ENCODE measurements at places on chromosomes 13 and 19.

DNA sequence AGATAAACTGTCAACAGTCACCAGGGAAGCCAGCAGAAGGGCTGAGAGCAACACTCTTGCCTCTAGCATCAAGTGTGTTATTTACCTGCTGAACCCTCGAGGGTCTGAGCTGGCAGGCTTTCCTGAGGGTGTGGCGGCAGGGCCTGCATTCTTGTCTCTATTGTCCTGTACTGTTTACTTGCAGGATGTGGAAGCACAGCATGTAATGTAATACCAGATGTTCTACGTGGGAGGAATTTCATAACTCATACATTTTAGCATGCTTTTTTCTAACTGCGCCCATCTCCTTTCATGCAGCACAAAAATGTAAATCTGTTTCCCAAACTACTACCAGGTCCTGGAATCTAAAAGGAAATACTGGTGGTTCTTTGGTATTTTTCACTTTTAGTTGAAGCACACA, 153.1 kb downstream of the RGCC start:
- no peak for DNase-seq

GRCh38 chr13:111865826-111866225, 201.1 kb upstream of the SOX1 start:
- no peak for DNase-seq

GRCh38 chr13:104571161-104571892, 1505.1 kb upstream of the SLC10A2 start:
- DNase-seq = no peak

- DNase-seq = no peak
These were observed 7.6 kb upstream of the CD79A start for GRCh38 chr19:41869374-41869955.

GRCh38 chr13:39419876-39420275, 183.1 kb downstream of the LHFPL6 start:
- no peak for DNase-seq

- DNase-seq = no peak
These were observed 1.3 kb upstream of the RSPH6A start for GRCh38 chr19:45816236-45817009.

- DNase-seq = no peak
These were observed 48.6 kb upstream of the PCDH8 start for GRCh38 chr13:52896827-52897659.

- no peak for DNase-seq
These were observed 147.3 kb downstream of the LHFPL6 start for GRCh38 chr13:39455521-39456175.

- DNase-seq = no peak
These were observed 12.8 kb upstream of the RASA3 start for GRCh38 chr13:114145256-114145655.

GRCh38 chr19:48381178-48381950, 10.0 kb downstream of the KDELR1 start:
- no peak for DNase-seq

GRCh38 chr19:44596428-44597130, 16.8 kb upstream of the IGSF23 start:
- DNase-seq = no peak

GRCh38 chr13:43127827-43128226, 104.4 kb downstream of the DNAJC15 start:
- DNase-seq = no peak

GRCh38 chr13:101698400-101698799, 245.9 kb downstream of the ITGBL1 start:
- DNase-seq = no peak

DNA sequence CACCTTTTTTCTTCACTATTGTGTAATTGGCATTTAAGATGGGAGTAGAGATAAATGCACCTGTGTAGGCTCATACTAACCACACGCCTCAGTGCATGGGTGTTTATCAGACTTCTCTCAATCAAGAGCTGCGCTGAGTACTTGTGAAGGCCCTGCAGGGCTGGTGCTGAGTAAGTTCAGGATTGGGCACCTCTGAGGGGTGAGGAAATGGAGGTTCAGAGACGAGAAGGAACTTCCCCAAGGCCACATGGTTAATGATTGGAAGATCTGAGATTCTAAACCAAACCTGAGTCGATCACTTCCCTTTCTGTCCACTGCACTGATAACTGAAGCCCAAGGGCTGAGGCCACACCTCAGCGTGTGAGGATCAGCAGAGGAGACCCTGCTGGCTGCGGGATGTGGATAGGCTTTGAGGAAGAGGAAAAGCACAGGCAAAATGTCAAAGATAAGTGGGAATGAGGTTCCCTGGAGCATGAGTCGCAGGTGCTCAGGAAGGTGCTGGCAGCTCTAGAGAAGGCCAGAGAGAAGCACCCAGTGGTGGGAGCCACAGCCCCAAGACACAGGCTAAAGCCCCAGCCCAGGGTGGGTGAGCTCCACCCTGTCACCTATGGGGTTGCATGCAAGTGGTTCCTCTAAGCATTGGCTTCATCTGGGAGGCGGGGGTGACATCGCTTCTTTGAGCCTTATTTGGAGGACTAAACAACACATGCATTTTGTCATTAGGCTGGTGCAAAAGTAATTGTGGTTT, 32.3 kb upstream of the GJB6 start:
- DNase-seq = no peak

DNA sequence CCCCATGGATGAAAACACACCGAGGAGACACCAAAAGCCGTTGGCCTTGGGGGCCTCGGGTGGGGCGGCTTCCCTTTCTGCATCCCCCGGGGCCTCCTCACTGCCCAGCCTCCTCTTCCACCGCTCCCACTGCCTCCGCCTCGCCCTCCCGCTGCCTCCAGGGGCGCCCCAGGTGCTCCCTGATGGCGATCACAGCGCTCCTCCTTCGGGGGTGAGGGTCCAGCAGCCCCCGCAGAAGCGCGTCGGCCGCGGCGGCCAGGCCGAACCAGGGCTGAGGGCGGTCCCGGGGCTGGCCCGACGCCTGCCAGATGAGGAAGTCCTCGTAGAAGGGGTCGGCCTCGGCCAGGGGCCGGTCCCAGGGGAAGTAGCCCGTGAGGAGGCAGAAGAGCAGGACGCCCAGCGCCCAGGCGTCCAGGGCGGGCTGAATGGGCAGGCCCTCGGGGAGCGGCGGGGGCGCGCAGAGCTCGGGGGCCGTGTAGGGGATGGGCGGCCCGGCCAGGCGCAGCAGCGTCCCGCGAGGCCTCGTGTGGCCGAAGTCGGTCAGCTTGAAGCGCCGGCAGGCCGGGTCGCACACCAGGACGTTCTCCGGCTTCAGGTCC, 7.2 kb downstream of the SBK2 start:
- no peak for DNase-seq

GRCh38 chr19:10289167-10289835, 451 bp upstream of the ICAM5 start:
- DNase-seq = peak; percentile 43

GRCh38 chr19:40530091-40530901, 46.4 kb upstream of the SHKBP1 start:
- no peak for DNase-seq

DNA sequence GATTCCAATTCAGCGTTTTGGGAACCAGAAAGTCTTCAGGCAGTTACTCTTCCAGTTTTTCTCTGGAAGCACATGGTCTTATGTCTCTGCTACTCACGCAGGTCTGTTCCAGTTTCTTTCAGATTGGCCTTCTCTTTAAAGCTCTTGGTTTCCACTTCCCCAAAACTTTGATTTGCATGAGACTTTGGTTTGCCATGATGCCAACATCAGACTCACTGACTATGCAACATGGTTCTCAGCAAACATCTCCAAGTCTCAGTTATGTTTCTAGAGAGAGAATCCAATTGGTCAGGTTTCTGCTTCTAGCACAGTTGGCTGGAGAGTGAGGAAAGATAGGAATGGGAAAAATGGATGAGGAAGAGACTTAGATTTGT, 3.1 kb downstream of the AKAP11 start:
- no peak for DNase-seq

DNA sequence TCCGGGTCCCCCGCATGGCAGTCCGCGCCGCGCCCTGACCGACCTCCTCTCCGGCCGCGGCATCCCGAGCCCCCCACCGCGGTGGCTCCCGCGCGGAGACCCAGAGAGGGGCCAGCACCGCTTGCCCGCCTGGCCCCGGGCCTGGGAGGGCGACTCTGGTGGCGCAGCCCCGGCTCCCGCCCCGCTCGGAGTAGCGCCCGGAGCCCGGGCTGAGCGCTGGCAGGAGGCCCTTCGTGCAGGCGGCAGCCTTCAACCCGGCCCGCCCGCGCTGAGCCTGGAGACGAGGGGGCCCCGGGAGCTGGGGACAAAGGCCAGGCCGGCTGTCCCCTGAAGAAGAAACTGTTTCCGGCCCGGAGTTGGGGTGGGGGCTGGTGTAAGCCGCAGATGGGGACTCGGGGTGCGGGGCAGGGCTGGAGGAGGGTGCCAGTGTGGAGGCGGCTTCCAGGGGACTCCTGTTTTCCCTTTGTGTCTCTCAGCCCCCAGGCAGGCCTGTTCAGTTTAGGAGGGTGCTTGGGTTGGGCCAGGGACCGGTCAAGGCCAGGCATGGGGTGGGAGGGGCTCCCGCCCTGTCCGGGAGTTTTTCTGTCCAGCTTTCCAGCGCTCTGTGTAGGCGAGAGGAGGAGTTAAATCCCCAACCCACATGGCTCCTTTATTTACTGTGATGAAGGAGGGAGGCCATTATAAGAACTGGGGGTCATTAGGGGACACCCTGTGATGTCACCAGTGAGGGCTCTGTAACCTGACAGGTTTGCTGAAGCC, 935 bp downstream of the LRP3 start:
- DNase-seq = no peak

DNA sequence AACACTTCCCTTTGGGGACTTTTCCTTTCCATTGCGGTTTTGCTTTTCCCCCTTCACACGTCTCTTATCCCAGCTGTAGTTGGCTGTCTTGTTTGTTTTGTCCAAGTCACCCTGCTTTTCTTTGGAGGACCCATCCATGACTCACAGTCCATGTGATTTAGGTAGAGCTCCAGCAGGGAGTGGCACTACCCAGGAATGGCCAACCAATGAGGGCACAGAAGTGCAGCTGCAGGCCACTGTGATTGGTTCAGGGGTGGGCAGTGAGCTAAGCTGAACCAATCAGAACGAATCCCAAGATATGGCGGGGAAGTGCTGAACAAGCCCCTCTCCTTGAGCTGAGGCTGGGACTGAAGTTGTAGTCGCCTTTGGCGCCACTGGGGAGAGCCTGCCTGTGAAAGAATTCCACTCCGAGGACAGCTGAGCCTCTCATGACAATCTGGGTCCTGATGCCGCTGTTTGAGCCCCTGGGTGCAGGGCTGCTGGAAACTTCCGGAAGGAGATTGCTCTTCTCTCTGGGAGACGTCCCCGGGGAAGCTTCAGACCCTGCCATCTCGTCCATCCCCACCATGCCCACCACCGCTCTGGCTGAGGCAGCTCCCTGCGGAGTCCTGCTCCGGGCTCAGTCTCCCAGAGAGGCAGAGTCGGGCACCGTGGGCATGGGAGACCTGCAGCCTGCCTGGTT, 62.9 kb upstream of the URI1 start:
- DNase-seq = no peak

DNA sequence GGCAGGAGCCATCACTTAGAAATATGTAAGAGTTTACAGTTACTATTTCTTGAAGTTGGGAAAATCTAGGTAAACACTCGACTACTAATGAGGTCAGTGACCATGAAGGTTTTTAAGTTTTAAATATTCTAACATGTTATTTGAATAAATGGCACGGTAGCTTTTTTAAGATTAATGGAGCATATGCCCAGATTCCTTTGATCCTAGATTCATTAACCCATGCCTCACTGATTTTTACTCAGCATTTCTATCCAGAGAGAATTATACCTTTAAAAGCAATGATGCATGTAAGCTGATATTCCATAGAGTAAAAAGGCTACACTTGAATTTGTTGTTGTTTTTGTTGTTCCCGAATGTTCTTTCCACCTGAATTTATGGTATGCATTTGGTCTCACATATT, 541.4 kb downstream of the DACH1 start:
- no peak for DNase-seq

- no peak for DNase-seq
These were observed 485 bp downstream of the CRYL1 start for GRCh38 chr13:20525144-20525600.

- no peak for DNase-seq
These were observed 711 bp upstream of the FOSB start for GRCh38 chr19:45467115-45467455.

- DNase-seq = no peak
These were observed 924 bp downstream of the TRAPPC5 start for GRCh38 chr19:7681340-7682174.

GRCh38 chr13:95239283-95239682, 62.0 kb downstream of the ABCC4 start:
- DNase-seq = no peak

DNA sequence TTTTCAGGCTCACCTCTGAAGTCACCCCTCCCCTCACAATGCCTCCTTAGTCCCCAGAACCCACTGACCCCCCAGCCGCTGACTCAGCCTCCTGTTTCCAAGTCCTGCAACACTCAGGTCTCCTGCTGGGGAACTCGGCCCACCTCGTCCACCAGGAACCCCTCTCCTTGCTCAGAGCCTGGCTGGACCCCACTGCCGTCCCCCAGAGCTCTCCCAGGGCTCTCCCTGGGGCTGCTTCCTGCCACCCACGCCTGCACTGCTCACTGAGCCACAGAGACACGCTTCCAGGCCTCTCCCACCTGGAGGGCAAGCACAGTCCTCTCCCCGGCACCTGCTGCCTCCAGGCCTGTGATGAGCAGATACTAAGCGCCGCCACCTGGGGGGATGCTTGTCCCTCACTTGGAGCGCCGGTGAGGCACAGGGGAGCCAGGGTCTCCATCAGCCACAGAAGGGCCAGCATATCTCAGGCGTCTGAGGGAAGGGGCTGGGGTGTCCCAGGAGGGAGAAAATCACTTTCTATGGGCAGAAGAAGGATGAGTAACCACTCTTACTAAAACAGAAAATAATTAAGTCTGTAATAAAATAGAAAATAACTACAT, 53.8 kb downstream of the KLF2 start:
- DNase-seq = no peak

- no peak for DNase-seq
These were observed 8.3 kb downstream of the STXBP2 start for GRCh38 chr19:7645163-7645562.

- no peak for DNase-seq
These were observed 676 bp upstream of the ZNF574 start for GRCh38 chr19:42075364-42075615.

DNA sequence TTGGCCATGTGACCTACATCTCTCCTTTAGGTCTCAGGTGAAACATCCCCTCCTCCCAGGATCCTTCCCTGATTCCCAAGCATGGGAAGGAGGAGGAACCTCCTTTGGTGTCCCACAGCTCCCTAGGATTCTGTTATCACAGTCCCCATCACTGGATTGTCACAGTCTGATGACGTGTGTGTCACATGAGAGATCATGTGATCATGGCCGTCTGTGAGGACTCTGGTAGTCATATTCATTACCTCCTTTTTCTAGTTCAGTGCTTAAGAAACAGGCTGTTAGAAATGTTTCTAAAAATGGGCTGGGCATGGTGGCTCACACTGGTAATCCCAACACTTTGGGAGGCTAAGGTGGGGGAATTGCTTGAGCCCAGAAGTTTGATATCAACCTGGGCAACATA, 3.0 kb downstream of the DHX34 start:
- DNase-seq = no peak

Data from activated gamma-delta T cell (primary cell).